ENCODE measurements at places on chromosomes 4 and X.

DNA sequence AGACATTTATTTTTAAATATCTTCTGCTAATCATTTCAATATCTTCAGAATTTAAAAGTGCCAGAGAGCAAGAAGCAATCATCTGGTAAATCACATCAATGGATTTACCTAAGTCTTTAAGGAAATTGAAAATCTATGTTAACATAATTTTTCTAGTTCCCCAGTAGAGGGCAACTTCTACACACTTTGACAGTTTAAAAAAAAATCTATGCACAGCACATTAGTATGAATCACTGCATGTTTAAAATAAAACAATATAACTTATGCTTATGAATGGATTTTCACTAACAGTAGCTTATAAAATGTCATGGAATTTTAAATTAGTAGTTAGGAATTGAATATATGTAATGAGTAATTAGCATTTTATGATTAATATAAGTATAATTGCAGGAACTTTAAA is 126.5 kb downstream of the REELD1 start:
- DNase-seq: no peak

GRCh38 chr4:186844059-186844681 is 120.5 kb upstream of the FAT1 start:
- no peak for DNase-seq

GRCh38 chr4:73810191-73810590 is 26.3 kb upstream of the CXCL6 start:
- no peak for DNase-seq

- no peak for DNase-seq
Measured at GRCh38 chrX:143476751-143477150, 40.5 kb downstream of the SPANXN3 start.
